ENCODE measurements at places on chromosomes 13 and 19.

DNA sequence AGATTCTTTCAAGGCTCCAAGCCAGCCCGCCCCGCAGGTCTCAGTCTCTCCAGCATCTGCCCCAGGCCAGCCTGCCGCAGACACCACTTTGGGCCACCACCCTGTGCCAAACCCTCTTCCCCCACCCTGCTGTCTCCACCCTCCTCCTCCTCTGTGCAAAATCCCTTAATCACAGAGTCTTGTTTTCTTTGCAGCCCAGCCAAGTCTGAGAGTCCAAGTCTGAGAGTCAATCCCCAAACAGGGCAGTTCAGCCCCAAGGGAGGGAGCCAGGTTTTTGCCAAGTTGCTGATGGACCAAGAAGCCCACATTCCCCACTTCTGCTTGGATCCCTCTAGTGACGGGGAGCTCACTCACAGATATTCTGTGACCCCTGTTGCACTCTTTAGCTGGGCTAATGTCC, 3.1 kb downstream of the ADAMTS10 start:
- peaks cover 21% of the 10 kb centered on the region for H3K27me3 ChIP-seq
- H3K36me3 ChIP-seq = no peaks in the 10 kb centered on the region
- H3K4me1 ChIP-seq = peaks cover 11% of the 10 kb centered on the region
- no peak overlapping the region for H3K4me3 ChIP-seq

DNA sequence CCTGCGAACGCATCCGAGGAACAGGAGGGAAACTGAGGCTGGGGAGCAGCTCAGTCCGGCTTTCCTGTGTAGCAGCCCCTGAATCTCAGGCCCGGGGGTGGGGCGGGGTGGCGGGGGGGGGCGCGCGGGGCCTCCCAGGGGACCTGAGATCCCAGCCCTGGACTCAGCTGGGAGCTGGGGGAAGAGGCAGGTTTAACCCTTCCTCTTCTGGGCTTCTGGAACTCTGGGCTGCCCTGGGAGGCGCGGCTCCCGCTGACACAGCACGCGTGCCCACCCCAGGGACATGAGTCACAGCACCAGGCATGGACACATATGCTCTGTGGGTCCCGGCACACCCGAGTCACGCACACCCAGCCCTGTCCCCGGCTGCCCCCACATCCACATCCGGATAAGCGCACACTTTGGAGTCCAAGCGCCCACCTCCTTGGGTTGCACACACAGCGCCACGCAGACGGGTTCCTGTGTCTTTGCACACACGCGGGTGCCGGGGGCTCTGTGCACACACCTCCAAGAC, 3.5 kb upstream of the CIRBP start:
- no peak for DNase-seq
- H3K36me3 ChIP-seq = peaks cover 10% of the 10 kb centered on the region
- peak overlapping the region; percentile 8 for H3K4me3 ChIP-seq
- H3K4me1 ChIP-seq = peaks cover 39% of the 10 kb centered on the region
- H3K27ac ChIP-seq = peak overlapping the region; percentile 17
- no peaks in the 10 kb centered on the region for H3K27me3 ChIP-seq

DNA sequence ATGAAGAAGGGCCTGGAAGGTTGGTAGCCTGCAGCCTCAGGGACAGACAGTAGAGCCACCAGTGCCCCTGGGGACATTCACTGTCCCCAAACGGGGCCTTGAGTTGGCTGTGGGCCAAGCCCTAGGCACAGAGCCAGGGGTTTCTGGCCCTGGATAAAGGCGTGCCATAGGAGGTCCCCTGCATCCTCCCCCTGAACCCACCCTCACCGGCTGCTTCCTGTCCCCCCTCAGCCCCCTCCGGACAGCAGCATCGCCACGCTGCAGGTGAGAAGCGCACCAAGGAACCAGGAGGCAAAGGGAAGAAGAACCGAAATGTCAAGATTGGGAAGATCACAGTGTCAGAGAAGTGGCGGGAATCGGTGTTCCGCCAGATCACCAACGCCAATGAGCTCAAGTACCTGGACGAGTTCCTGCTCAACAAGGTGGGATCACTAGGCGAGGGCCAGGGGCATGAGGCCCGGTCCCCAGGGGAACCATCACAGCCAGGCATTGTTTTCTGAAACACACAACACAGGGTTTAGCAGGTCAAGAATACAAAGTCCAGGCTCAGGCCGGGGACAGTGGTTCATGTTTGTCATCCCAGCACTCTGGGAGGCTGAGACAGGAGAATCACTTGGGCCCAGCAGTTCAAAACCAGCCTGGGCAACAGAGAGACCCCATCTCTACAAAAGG, 14.6 kb upstream of the USE1 start:
- no peaks in the 10 kb centered on the region for H3K27me3 ChIP-seq
- H3K4me1 ChIP-seq = no peaks in the 10 kb centered on the region
- H3K4me3 ChIP-seq = no peak overlapping the region

DNA sequence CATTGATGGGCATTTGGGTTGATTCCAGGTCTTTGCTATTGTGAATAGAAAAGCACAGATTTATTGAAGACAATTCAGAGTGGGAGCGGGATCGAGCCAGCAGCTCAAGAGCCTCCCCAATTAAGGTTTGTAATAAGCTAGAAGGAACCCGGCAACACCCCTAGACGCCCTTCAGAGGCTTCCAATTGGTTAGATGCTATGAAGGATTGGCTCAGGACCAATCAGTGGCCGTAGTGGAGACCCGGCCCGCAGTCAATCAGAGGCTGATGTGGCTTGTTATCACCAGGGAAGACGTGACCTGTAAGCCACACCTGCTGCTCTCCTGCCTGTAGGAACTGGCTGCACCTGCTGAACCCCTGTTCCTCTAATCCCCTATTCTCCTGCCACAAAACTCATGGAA, 14.6 kb downstream of the SIGLEC11 start:
- H3K4me3 ChIP-seq = no peak overlapping the region
- DNase-seq = no peak
- H3K27me3 ChIP-seq = peaks cover 2% of the 10 kb centered on the region
- no peak overlapping the region for H3K27ac ChIP-seq
- peaks cover 10% of the 10 kb centered on the region for H3K4me1 ChIP-seq

DNA sequence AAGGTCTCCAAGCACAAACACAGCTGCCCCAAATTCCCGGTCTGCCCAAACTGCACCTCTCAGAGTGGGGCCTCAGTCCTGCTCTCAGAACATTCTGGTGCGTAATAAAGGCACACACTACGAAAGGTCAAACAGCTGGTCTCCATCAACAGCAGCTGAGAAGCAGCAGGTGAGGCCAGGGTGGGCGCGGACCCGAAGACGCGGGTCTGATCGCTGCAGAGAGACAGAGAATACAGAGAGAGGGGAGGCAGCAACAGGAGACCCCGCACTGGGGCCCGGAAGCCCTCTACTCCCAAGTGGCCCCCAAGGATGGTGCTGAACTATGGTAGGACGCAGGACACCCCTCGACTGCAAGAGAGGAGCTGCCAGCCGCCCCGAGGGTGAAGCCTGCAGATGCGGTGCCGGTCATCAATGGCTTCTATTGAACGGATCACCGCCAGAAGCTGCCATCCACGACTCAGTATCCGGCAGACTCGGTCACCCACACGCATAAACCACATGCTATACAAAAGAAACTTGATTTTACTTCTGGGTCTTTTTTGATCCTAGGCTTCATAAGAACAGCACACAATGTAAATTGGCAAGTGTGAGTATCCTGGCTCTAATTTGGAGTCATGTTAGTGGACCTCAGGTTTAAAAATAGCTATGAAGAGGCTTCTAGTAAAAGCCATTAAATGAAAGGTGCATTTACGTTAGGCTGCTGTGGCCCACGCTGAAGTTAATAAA, 33.4 kb downstream of the STK24 start:
- H3K36me3 ChIP-seq = peaks cover 26% of the 10 kb centered on the region
- H3K4me1 ChIP-seq = peaks cover 77% of the 10 kb centered on the region
- H3K4me3 ChIP-seq = peak overlapping the region; percentile 68

Data from activated T-helper 2 cell treated with anti-CD3 and anti-CD28 coated beads, Interferon-gamma antibody, Interleukin-2, Interleukin-4, amounts not matched to agents 10 μg/mL and 5 μg/mL and 100 μg/mL, durations not matched to agents 14 hours and 24 hours and 36 hours (primary cell).